ENCODE measurements at places on chromosomes 7 and 10. TPM values are rescaled to one million over a fixed set of nuclear protein-coding genes. Genes with fewer than 3 reads are reported as not detected.

Gene PTPN20
- 2.1 TPM for total RNA-seq

Gene CAV1
- 250 TPM for total RNA-seq

Gene BUD31
- total RNA-seq = 210 TPM

Gene DGKI
- 4.0 TPM for total RNA-seq

Gene HECW1
- total RNA-seq = 12.9 TPM

Gene ARL3
- 11.1 TPM for total RNA-seq

Gene MSMB
- not detected for total RNA-seq

- no peak for DNase-seq
These were observed 14.5 kb downstream of the PDGFA start for GRCh38 chr7:505171-505570.

DNA sequence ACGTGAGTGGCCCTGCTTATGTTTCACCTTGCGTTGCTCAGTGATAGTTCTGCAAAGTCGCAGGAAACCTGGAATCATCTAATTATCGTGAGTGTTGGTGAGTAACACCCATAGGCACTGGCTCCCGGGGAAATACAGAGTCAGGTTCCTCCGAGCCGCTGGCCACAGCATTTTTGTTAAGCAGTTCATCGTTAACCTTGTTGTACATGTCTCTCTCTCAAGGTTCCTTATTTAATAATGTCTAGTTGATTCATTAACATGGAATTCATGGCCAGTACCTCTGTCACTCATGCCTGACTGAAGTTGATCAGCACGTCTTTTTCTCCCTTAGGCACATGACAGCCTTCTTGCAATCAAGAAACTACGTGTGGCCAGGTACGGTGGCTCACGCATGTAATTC is 3.1 kb upstream of the ZFAND2A start:
- no peak for DNase-seq

GRCh38 chr10:69269761-69270160 is 8.5 kb upstream of the HK1 start:
- no peak for DNase-seq

DNA sequence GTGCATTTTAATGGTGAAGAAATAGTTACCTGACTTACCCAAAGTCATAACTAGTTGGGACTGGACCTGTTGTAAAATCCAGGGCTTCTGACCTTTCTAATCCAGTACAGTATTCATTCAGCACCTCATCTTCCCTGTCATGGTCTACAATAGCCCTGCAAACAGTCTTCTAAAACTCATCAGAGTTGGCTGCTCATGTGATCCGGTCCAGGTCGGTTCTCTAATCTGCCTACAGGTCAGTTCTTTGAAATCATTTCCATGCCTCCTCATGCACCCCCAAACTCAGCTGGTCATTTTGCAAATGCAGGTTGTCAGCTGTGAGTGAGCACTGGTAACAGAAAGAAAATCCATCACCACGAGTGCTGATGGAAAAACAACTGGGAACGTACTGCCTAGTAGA is 451.6 kb upstream of the GALNT17 start:
- DNase-seq = no peak

GRCh38 chr7:150610233-150610632 is 22.0 kb downstream of the GIMAP6 start:
- no peak for DNase-seq

- peak; percentile 35 for DNase-seq
These were observed 100.5 kb upstream of the NRP1 start for GRCh38 chr10:33434933-33435332.

- DNase-seq = no peak
These were observed 5.6 kb upstream of the BPGM start for GRCh38 chr7:134640842-134641715.
